ENCODE measurements at places on chromosomes 1 and 21.

GRCh38 chr21:42362700-42363099 is 3.6 kb downstream of the TFF1 start:
- DNase-seq = no peak

DNA sequence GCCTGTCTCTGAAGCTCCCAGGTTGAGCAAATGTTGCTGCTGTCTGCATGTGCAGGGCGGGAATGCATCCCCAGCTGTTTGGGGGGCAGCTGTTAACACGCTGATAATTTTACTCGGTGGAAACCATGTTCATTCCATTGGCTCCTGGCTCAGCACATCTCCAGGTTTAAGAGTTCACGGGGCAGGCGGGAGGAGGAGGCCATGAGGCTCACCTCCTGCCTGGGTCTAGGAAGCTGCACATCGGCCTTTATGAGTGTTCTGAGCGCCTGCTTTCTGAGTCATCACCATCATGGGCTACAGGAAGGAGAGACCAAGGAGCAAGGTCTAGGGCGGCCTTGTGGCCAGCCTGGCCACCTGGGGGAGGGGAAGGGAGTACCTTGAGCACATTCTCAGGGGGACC is 29.7 kb downstream of the AJAP1 start:
- no peak for DNase-seq

DNA sequence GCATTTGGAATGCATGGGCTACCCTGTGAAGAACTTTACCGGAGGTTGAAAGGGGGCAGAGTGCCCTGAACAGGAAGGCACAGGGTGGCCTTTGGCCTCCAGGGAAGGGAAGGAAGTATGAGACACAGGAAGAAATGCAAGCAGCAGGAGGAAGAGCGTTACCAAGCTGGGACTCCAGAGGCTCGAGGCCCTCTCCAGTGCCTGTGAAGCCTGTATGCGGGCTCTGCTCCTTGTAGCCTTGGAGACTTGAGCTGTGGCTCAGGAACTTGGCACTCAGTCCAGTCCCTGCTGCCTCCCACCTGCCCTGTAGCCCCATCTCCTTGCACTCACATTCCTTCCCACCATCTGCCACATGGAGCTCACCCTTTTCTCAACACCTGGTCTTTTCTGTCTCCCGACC is 33.5 kb upstream of the RNF19B start:
- no peak for DNase-seq

DNA sequence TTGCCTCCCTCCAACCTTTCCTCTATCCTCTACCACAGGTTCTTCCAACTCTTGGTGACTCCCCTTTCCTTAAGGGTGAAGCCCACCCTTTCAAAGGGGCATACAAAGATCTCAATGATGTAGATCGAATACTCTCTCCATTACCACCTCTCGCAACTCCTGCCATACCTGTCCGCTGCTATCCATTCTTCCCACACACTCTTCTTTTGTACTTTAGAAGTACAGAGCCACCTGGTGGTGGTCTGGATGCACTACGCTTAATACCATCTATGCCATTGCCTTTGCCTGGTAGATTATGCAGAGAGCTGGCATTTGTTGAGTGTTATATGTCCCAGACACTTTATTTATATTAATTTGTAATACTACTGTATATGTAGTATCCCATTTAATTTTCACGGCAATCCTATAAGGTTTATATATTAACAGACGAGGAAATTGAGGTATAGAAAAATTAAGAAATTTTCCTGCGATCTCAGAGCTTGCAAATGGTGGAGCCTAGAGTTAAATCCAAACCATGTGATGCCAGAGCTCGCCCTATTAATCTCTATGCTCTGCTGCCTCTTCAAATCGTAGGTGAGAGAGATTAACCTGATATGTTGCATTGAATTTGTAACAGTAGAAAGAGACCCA is 22.9 kb downstream of the TSHB start:
- DNase-seq = peak; percentile 83

GRCh38 chr1:10063878-10064277 is 31.1 kb downstream of the UBE4B start:
- no peak for DNase-seq

GRCh38 chr1:165408518-165408917 is 36.4 kb downstream of the RXRG start:
- peak; percentile 68 for DNase-seq
